GM03348 (cell line): ENCODE measurements at places on chromosomes 13 and 19.
A peak's percentile ranks its signal among the peaks of the same experiment; 100 is the strongest.

DNA sequence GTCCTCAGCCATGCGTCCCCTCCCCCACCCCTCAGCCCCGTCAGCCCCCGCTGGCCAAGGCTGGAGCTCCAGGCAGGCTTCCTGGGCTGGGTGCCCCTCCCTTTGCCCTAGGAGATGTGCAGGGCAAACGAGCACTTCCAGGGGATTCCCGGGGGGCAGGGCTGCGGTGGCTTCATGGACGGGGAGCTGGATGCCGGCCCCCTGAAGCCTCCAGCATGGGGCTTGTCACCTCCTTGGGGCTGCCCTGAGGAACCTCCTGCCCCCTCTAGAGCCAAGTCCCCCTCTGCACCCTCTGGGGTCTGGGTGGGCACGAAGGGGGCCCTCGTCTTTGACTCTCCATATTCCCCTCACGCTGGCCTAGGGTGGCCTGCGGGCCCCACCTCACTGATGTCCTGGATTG is 25.4 kb upstream of the SLC7A10 start:
- DNase-seq: no peak

- DNase-seq: peak; percentile 89
Observed at GRCh38 chr13:74133657-74134201, 475 bp downstream of the KLF12 start.

GRCh38 chr19:1360818-1361461 is 22.8 kb upstream of the NDUFS7 start:
- peak; percentile 92 for DNase-seq

DNA sequence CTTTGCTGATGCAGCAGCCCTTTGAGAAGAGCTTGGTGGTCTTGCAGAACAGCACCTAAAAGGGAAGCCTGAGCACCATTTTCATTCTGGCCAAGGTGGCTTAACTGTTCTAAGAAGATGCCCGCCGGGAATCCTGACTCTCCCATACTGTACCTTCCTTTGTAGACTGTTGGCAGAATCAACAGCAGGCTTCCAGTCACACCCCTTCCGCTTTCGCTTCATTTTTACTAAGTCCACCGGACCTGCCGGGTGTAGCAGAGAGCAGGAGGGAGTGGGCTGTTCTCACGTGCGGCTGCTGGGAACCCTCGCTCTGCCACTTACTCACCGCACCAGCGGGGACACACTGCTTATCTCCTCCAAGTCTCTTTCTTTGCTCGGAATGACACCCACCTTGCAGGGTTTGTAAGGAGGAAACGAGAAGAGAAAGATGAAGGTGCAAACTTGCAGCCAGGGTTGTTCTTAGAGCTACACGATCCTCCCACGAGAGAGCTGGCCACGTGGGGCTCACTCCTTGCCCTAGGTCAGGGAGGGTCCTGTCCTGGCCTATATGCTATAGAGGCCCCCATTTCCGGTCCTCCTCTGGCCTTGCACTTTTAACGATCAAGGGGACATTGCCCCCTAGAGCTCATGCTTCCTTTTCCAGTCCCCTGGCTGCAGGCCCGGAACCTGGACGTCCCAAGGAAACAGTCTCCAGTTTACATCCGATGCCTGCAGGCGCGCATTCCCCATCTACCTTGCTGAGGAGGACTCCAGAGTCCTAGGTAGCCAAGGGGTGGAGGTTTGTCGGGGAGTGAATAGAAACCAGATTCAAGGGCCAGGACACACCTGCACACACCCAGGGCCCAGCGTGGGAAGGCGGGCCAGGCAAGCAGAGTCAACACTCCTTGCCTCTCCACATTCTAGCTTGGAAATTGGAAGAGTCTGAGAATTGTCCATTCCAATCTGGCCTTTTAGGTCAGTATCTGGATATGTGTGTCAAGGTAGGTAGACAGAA is 453.6 kb downstream of the IRS2 start:
- DNase-seq: no peak

DNA sequence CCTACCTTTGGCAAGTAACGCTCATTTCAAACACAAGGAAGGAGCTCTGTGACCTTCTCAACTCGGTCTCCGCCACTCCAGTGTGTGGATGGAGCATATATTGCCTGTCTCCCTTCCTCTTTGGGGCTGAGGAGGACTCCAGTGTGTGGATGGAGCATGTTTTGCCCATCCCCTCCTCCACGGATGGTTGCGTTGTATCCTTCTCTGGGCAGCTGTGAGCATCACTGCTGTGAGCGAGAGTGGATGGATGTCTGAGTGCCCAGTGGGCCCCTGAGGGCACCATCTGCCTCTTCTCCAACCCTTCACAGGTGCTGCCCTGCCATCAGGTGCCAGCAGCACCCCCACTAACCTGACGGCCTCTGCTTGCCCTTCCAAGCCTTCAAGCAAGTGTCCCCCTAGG is 186.2 kb downstream of the TEX29 start:
- DNase-seq: no peak

- DNase-seq: no peak
Observed at GRCh38 chr13:107322228-107322627, 754.3 kb upstream of the ARGLU1 start.
